ENCODE measurements at places on chromosomes 2 and 18. TPM values are rescaled to one million over a fixed set of nuclear protein-coding genes. Genes with fewer than 3 reads are reported as not detected.

The CYS1 gene
- total RNA-seq: 3.7 TPM

DNA sequence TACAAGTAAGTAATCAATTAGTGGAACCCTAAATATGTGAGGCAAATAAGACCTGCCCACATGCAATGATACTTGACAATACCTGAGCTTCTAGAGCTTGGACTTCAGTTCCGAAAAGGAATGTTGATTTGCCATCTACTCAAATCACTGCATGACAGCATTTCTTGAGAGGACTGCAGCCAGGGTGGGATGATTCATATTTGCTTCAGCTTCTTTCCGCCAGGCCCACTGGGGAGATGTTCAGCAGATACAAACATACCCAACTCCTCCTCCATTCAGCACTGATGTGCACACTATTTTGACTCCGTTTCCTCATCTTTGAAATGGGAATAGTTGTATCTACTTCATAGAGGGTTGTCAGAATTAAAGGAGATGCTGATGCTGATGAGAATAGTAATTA is 28.8 kb upstream of the TMEM177 start:
- peaks cover 2% of the 10 kb centered on the region for H3K27me3 ChIP-seq
- no peak overlapping the region for H3K4me3 ChIP-seq
- H3K36me3 ChIP-seq: no peaks in the 10 kb centered on the region
- peaks cover 7% of the 10 kb centered on the region for H3K4me1 ChIP-seq

GRCh38 chr2:83017366-83018090 is 1441.6 kb downstream of the SUCLG1 start:
- DNase-seq: no peak
- H3K27me3 ChIP-seq: no peaks in the 10 kb centered on the region
- H3K4me3 ChIP-seq: no peak overlapping the region
- H3K4me1 ChIP-seq: no peaks in the 10 kb centered on the region
- H3K27ac ChIP-seq: no peak overlapping the region

DNA sequence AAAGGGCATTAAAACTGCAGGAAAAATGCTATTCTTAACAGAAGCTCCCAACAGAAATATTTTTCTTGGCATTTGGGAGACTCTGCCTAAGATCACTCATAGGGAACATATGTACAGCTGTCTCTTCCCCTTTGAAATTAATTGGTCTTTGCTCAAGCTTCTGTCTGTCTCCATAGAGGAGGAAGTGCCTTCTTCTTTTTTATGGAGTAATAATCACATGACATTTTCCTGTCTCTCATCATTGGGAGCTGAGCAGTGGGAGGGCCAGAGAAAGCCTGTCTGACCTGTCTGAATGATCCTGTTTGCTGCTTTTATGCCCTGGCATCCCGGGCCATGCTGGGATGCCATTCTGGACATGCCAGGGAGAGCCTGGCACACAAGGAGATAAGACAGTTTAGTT is 145.6 kb downstream of the AQP4 start:
- H3K27me3 ChIP-seq: no peaks in the 10 kb centered on the region
- H3K27ac ChIP-seq: no peak overlapping the region
- DNase-seq: no peak

DNA sequence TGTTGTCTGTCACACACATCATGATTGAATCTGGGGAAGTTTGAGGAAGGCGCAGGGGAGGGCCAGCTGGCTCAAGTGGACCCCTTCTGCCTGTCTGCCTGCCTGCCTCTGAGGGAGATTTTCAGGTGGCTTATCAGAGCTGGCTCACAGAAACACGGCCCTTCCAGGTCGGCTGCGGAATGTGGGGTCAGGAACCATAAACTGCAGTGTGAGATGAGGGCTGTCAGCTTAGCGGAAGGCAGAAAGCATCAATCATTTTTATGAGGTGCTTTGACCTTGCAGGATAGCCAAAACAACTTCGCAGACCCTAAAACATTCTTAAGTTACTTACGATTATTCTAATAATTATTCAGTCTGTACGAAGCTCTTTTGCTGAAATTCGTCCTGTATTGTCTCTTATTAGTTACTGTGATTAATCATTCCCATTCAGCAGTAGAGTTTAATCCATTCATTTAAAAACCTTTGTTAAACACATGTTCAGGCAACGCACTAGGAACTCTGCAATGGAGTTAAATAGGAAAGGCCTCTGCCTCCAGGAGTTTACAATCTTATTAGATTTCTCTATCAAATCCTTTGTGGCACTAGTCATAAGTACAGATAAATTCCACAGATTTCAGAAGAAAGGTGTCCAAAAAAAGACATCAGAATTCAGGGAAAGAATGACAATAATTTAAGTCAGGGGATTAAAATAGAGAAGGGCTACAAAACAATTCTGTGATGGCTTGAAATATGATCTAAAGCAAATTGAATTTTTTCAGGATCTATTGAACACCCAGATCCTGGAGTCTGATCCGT is 371.6 kb downstream of the HRH4 start:
- DNase-seq: no peak
- no peak overlapping the region for H3K27ac ChIP-seq
- no peaks in the 10 kb centered on the region for H3K36me3 ChIP-seq
- peaks cover 3% of the 10 kb centered on the region for H3K27me3 ChIP-seq
- no peak overlapping the region for H3K4me3 ChIP-seq
